ENCODE measurements at places on chromosomes 4 and X.

DNA sequence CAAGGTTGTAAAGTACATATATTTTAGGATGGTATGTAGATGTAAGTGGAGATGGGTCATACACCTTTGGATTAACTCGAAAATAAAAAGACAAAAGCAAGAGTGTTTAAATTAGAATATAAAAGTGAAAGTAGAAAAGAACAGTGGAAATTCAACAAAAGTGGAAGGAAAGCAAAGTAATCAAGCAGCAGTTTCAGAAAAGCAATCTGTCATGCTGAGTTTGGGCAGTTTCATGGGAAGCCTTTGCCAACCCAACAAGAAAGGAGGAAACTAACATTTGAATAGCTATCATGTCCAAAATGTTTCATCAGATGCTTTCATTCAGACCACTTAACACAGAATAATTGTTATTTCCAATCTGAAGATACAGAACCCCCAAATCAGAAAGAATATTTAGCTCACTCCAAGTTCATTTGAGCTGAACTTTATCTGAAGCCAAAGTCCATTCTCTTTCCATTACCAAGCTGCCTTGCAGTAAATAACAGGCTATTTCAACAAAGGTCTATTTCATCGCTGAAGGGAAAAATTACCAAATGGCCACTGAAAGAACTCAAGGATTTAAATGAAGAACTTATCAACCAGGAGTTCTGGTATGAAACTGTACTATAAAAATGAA is 1.8 kb upstream of the EXOSC9 start:
- no peak for DNase-seq

GRCh38 chr4:1727117-1728031 is 6.1 kb downstream of the TACC3 start:
- DNase-seq: no peak

GRCh38 chr4:186772936-186773487 is 49.4 kb upstream of the FAT1 start:
- no peak for DNase-seq

GRCh38 chrX:133045986-133046385 is 50.9 kb downstream of the USP26 start:
- DNase-seq: no peak

GRCh38 chrX:20686256-20686655 is 419.5 kb upstream of the RPS6KA3 start:
- no peak for DNase-seq

GRCh38 chrX:25878806-25879205 is 259.3 kb upstream of the MAGEB18 start:
- no peak for DNase-seq

Data from stimulated activated naive CD4-positive, alpha-beta T cell treated with Interleukin-2 at 50 U/mL for 16 hours (primary cell).